Esophagus squamous epithelium (tissue), 5 donors: ENCODE measurements at places on chromosomes 13 and 19.

- DNase-seq: no peak
Measured at GRCh38 chr13:113577881-113578435, 6.6 kb upstream of the TFDP1 start.

DNA sequence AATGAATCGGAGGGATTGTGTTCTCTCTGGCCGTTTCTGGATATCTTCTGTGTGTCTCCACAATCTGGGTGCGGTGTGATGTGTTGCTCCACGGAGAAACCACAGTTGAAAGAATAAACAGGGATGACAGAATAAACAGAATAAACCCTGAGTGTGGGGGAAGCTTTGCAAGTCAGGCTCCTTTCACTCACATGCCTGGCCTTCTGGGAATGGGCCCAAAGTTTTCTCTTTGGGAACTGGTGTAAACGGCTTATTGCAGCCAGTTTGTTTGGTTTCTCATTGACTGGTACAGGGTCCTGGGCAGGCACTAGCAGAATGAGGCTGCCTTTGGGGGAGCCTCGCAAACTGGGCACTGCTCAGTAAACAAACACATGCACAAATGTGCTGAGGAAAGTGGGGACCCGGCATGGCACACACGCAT, 324.7 kb downstream of the DLEU7 start:
- DNase-seq: no peak

GRCh38 chr13:72144636-72145035, 277.6 kb upstream of the DACH1 start:
- DNase-seq: no peak

GRCh38 chr19:46466536-46467196, 4.7 kb downstream of the PNMA8A start:
- no peak for DNase-seq

DNA sequence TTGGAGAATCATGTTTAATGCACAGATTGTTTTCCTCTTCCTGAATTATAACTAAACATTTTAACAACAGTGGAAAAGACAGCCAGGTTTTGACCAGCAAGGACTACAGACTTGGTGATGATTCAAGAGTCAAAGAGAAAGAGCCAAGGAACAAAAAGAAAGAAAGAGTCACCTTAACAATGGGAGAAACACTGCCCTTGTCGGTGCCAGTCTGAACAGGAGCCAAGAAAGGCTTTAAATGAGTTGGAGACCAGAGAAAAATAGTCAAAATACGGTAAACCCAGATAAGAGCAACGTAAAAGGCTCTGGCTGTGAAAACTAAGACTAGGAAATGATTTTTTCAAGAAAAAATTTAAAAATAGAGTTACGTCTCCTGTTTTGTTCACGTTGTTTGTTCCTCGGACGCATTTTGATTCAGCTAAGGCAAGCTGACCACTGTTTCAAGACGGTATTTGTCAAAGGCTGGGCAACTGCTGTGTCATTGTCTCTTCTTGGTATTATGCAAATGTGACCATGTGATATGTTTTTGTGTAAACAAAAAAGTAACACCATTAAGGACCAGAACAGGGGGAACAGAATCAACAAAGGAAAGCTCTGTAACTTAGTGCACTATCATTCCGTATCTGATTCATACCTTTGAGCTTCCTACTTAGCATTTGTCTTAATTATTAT, 634.5 kb downstream of the LIG4 start:
- DNase-seq: no peak

- no peak for DNase-seq
Measured at GRCh38 chr19:3862826-3863500, 5.9 kb downstream of the ZFR2 start.

DNA sequence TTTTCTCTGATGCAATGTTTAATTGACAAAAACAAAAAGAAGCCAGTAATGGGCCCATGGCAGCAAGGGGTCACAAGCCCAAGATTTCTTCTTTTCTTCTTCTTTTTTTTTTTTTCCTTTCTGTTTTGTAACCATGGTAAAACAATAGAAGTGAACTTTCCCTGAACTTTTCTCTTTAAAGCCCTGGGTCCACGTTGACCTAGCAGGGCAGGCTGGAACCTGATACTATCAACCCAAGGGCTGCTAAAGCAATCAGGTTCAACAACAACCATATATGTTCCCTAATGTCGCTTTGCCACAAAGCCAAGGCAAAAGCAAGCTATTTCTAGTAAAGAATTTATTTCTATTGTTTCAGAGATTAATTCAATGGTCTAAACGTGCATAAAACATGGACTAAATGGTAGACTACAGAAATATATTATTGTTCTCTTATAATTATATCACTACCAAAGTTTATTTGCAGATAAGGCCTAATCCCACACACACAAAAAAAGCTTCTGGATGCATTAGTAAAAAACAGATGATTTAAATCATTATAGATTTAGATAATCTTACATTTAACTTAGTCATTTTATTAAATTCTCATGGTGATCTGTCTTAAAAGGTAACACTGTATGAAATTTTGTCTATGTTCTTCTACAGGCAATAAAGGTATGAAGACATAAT, 153.9 kb downstream of the DACH1 start:
- no peak for DNase-seq

- DNase-seq: no peak
Measured at GRCh38 chr13:82713687-82714405, 1168.4 kb downstream of the SLITRK1 start.

- DNase-seq: no peak
Measured at GRCh38 chr19:12695096-12695495, 1.3 kb downstream of the FBXW9 start.

DNA sequence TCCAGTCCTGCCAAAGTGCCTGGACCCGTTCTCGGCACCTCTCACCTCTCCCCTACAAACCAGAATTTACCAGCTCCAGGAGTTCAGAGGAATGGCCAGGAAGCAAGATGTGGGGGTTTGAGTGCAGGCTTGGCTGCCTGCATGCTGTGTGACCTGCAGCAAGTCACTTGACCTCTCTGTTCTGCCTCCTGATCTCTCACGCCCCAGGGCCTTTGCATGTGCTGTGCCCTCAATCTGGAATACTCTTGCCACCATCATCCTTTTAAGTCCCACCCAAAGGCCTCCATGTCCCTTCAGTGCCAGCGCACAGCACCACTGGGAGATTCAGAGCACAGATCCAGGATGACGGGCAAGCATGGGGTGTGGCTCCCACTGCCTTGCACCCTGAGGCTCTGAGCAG, 43.4 kb downstream of the MYO9B start:
- DNase-seq: no peak

- no peak for DNase-seq
Measured at GRCh38 chr13:75512253-75512652, 25.4 kb downstream of the COMMD6 start.

- DNase-seq: no peak
Measured at GRCh38 chr13:49021953-49022352, 46.2 kb downstream of the FNDC3A start.

- DNase-seq: no peak
Measured at GRCh38 chr13:111387945-111388600, 67.6 kb downstream of the TEX29 start.

- DNase-seq: no peak
Measured at GRCh38 chr19:13975870-13976269, 23.6 kb downstream of the DCAF15 start.

DNA sequence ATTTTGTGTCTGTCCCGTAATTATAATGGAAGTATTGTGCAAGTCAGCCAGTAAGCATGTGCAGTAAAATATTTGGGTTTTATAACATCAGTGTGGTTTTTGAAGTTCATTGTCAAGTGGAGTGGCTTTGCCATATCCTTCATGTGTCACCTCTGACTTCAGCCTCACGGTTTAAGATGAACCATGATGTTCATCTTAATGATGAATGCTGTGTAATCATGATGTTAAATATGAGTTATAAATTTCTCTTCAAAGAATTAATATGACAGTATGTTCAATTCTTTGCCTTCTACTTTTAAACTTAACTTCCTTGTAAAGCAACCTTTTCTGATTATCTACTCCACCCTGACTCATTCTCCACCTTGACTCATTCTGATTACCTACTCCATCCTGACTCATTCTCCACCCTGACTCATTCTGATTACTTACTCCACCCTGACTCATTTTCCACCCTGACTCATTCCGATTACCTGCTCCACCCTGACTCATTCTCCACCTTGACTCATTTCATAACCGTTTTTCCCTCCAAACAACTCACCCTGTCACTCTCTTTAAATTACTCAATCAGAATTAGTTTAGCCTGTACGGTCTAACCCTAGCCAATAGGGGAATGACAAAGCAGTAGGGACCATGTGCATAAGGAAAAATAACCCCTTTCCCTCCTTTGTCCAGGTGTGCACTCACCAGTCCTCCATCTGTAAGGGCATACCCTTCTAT, 50.3 kb upstream of the ANKRD10 start:
- no peak for DNase-seq

GRCh38 chr13:24203273-24203672, 42.8 kb downstream of the SPATA13 start:
- DNase-seq: no peak

GRCh38 chr13:23434491-23434890, 989 bp upstream of the SACS start:
- no peak for DNase-seq

GRCh38 chr13:113916330-113916815, 52.5 kb upstream of the GAS6 start:
- DNase-seq: no peak

DNA sequence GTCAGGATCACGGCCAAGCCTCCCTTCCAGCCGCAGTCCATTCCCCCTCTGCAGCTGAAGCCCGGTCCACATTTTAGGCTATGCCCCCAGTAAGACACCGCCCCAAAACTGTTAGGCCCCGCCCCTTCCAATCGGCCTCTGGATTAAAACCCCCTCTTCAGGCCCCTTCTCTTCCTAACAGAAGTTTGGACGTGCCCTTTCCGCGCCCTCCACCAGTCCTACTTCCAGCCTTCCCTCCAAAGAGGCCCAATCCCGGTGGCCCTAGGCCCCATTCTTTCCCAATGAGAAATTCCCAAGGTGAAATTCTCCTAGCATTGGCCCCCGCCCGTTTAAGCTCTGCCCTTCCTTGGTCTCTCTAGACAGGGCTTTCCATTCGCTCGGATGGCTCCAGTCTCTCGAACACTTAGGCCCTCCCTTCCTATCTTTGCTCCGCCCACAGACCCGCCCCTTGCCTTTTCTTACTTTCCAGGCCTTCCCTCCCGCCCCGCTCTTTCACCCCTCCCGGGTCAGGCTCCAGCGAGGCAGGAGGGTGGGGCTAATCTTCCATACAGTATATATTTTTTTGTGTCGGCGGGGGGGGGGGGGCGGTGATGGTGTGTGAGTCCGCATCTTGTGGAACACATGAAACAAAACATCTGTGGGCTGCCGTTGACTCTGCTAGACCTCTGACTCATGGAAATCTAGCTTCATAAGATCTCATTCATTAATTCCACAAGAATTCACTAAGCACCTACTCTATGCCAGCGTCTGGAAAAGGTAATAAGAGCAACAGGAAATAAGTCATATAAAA, 13.6 kb downstream of the LTBP4 start:
- peak; percentile 27 for DNase-seq

DNA sequence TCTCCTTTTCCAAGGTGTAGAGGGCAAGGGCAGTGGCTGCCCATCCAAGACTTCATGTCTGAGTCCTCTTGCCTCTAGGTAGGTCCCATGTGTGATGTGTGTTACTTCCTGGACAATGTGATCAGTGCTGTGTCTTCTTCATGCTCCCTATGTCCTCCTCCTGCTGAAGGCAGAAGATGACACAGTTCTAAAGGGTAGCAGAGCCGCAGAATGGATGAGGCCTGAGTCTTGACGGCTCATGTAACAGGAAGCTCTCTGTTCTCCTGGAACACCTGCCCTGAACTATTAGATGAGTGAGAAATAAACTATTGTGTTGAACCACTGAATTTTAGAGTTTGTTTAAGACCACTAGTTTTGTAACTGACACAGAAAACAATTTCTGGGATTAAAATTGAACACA, 165.9 kb downstream of the NDFIP2 start:
- DNase-seq: no peak

- no peak for DNase-seq
Measured at GRCh38 chr13:114119196-114119595, 13.2 kb downstream of the RASA3 start.

- DNase-seq: no peak
Measured at GRCh38 chr13:103067751-103068555, 1.7 kb upstream of the SLC10A2 start.

- no peak for DNase-seq
Measured at GRCh38 chr13:41601718-41602445, 144.5 kb downstream of the RGCC start.

DNA sequence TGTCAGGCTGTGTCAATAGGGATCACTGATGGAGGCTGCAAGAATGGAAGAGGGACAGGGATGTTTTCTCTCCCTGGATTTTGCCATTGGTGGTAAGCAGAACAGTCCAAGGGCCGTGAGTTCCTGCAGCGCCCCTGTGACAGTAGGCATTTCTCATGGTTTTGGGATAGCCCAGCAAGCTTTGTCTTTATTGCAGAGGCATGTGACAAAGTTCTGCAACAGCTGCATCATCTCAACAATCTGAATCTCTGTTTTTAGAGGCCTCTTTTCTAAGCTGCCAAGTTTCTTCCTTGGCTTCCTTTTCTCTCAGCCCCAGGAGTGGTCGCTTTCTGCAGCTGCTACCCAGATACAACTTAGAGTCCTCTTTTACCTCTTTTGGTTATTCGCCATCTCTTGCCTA, 95.7 kb upstream of the TSHZ3 start:
- DNase-seq: no peak

DNA sequence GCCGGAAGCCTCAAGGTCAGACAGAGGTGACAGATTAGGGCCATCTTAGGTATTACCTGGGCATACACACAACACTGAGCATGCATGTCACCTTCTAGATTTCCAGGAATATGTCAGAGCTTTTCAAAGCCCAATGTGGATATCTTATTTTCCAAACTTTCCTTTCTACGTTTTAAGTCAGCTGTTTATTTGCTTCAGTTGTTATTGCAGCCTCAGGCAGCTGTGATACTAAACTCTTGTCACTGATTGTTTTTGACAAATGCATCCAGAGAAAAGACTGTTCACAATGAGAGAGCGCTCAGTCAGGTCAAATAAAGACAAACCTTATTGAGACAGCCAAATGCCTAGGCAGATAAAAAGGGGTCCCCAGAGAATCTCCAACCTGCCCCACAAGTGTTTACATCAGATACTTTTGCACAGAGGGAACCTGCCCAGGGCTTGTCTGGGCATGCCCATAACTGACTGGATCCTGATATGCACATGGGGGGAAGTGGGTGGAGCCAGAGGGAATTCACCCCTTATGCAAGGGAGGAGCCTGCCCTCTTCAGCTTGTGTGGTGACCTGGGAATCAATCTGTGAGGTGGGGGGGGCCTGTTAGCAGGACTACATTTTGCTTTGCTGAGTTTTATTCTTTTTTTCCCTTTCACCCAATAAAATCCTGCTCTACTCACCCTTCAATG, 28.5 kb downstream of the MED4 start:
- DNase-seq: no peak

DNA sequence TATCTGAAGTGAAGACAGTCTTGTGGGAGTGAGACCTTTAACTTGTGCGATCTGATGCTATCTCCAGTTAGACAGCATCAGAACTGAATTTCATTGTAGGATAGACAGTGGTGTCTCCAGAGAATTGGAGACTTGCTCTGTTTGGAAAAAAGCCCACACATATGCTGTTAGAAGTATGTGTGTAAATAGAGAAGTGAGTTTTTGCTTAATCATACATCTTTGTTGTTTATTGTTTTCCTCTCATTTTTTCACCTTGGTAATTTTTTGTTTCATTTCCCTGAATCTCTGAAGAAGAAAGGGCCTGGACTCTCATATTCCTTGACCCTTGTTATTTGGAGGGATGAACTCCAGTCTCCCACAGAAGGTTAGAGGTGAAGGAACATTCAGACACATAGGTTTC, 21.8 kb downstream of the FPR3 start:
- no peak for DNase-seq

GRCh38 chr13:112220296-112220875, 153.4 kb downstream of the SOX1 start:
- DNase-seq: no peak

- DNase-seq: no peak
Measured at GRCh38 chr13:46386392-46387063, 524 bp downstream of the RUBCNL start.

GRCh38 chr19:1967087-1967608, 26.2 kb downstream of the CSNK1G2 start:
- DNase-seq: no peak
